Amniotic stem cell (primary cell): ENCODE measurements at places on chromosomes 6 and 20.

DNA sequence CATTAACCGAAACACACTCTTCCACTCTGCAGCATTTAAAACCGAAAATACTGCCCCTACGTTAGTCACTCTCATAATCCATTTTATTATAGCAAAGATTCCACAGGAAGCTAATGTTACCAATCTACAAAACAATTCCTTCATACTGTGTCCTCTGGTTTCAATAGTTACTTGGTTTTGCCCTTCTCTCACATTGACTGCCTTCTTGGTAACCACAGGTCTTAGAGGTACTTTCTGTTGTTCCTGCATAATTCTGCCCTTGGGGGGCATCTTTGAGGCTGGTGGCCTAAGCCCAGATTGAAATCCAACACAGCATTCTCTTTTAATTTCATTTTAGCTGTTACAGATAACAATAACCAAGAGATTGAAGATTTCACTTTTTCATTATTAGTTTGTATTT, 9.8 kb upstream of the DCBLD1 start:
- DNase-seq: no peak

DNA sequence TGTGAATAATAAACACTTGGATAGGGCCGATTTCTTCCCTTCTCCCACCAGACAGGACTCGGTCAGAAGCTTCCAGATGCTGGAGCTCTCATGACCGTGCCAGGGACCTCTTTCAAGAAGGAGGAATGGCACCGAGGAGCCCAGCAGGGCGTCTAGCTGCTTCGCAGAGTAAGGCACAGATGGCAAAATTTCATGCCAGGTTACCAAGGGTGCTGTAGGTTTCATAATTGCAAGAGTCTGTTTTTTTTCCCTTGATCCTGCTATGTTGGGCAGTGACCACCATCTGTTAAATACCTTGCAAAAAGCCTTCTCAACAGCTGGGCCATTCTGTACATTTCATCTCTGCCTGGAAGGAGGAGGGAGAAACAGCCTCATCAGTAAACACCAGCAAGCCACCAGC, 111.8 kb downstream of the EDN3 start:
- no peak for DNase-seq

DNA sequence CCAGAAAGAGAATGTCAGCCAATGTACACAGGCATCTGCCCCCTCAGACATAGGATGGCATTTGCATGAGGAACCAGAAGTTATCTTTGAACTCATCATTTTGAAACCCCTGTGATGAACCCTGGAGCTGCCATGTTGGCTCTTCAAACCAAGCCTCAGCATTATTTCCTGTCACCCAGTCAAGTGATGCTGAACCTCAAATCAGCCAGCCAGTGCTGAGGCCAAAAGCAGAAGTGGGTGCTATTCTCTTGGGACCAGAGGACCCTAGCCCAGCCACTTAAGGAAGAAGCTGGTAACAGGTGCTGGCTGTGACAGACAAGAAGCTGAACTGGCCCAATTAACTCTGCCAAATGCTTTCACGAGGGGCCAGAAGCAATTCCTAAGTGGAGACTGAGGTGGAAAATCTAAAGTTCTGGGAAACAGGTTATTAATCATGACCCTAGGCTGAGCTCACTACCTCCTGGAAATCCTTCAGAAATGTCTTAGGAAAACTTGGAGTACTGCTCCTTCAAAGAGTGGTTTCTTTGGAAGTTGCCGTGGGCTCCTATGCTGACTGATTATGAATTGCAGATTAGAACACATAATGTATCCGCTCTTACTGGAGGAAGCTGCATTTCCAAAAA, 4.0 kb downstream of the PKIG start:
- DNase-seq: no peak

DNA sequence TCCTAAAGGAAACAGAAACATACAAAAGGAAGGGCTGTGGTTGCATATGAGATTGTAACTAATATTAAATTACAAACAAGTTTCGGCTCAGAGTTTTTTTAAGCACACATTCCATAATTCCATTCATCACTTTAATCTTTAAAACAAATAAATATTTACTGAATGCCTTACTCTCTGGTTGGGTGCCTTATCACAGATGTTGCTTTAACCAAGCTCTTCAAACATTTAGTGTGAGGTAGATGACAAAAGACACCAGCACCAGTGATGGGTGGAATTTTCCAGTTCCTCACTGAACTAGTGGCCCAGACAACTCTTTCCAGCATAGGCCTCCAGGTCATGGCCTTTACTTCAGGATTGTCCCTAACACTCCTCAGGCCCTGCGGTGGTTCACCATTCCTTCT, 58.7 kb downstream of the ARHGAP18 start:
- no peak for DNase-seq

DNA sequence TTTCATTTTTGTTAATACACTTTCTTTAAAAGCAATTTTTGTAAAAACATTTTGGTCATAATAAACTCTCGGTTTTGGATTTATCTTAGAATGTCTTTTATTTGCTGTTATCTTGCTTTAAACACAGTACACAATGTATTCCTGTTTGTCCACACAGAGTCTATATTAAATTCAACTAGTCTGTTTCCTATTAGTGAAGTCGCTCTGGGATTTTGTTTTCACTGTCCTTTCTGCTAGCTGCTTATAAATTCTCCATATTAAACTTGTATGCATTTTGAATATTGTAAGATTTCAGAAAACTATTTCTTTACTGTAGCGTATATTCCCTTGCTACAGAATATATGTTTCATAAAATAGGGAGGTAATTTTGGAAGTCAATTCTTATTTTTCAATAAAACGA, 630.2 kb downstream of the HDGFL1 start:
- no peak for DNase-seq

DNA sequence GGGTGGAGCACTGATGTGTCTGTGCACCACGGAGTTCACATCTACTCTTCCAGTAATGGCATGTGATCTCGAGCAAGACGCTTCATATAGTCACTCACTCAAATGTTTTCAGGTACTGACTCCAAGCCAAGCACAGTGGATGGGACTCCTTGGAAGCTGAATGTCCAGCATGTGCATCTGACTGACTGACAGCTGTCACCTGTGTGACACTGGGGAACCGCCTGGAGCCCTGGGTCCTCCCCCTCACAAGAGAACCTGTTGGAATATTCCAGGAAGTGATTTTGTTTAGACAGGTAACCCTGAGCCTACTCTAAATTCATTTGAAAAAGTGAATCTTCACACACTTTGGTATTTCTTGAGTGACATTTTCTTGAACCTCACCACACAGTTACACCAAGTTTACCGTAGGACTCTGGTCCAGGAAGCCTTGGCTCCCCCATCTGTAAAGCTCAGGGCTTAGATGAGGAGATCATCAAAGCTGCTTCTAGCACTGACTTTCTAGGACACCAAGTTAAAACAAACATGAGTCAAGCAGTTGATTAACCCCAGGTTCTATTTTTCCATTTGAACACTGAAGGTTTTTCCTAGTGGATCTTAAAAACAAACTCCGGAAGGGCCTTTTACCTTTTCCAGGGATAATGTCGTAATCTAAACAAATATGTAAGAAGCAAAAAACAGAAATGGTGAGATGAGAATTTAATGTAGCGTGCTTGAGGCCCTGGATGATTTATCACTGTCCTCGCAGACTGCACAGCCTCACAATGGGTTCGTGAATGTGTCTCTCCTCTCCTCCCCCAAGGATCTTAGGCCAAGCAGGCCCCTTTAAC, 50.1 kb downstream of the EDN3 start:
- no peak for DNase-seq

DNA sequence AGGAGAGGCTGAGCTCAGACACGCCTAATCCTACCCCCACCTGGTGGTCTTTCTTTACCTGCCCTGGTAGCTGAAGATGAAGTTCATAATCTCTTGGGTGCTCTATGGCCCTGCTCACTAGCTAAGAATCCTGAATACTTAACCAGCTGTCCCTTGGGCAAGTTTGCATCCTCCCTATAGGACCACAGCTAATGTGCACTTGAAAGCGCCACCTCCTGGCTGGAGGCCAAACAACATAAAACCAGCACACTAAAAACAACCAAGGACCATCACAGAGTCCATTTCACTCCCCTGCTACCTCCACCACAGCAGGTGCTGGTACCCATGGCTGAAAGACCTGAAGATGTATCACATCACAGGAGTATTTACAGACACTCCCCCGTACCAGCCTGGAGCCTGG, 155.5 kb upstream of the SLC24A3 start:
- no peak for DNase-seq

GRCh38 chr20:57877131-57877824, 167.5 kb upstream of the PMEPA1 start:
- no peak for DNase-seq

GRCh38 chr6:1820714-1821113, 211.0 kb downstream of the FOXC1 start:
- no peak for DNase-seq

DNA sequence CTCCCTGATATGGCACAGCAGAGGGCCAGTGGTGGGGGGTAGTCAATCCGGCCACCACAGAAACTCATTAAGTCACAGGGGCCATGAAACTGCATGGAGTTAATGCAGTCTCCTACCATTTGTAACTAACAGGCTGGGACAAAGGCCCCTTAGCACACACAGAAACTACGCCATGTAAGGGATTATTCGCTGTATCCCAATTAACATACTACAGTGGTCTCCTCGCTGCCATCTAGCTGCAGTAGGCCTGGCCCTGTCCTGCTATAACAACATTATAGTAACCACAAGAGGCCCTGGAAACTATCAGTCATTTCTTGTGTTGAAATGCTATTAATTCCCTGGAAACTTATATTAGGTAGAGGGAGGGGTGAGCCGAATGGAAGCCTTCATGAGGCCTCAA, 72.3 kb upstream of the CCN2 start:
- DNase-seq: no peak

GRCh38 chr6:32943864-32944649, 3.2 kb upstream of the HLA-DMB start:
- DNase-seq: no peak

DNA sequence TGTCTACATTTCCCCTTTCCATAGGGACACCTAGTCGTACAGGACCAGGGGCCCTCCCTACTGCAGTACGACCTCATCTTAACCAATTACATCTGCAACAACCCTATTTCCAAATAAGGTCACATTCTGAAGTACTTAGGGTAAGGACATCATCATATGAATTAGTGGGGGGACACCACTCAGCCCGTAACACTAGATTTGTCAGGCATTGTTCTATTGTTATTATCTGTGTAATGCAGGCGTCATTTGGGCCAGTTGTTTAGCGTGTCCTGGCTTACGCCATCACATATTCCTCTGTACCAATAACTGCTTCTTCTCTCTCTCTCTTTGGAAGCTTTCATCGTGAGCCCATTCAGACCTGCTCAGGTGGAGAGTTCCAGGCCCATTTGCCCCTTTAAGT, 89.3 kb downstream of the CAP2 start:
- DNase-seq: no peak

GRCh38 chr6:44076356-44077213, 50.7 kb downstream of the MRPL14 start:
- no peak for DNase-seq

DNA sequence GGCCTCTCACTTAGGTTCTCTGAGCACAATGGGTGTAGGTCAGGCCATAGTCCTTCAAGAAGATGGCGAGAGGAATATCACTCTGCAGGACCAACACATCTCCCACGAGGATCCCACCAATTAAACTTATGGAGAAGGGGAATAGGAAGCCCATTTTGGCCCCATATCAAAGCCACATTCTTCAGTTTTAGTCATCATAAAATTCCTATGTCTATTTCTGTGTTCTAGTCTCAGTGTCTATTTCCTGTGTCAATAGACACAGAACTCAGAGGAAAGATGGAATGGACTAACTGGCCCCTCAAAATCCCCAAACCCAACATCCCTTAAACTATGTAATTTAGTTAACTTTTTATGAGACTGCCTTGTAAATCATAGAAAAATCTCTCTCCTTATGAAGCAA, 216.8 kb downstream of the HACE1 start:
- no peak for DNase-seq

DNA sequence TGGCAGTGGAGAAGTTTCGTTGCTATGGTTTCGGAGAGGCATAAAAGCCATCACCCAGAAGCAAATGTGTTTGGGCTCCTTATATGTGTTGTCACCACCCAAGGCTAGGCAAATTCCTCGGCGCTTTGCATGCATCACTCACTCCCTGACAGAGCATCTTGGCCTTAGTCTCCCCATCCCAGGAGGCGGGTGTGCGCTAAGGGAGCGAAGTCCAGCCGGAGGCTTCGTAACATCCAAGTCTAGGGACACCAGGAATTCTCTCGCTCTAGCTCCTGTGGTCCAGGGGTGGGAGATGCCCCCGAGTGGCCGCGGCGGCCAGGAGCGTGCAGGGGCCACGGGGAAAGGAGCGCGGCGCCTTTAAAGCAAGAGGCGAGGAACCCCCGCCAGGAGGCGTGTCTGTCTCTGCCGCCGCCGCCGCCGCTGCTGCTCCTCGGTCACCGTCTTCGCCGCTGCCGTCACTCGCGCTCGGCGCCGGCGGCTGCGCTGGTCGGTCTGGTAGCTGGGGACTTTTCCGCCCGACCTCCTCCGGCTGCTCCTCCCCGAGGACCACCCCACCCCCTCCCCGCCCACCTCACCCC, at the start of gene GRIK2:
Gene GRIK2 (plus strand): TSS at position 458 of the 578 bp plus-strand sequence.
- peak; percentile 51 for DNase-seq

DNA sequence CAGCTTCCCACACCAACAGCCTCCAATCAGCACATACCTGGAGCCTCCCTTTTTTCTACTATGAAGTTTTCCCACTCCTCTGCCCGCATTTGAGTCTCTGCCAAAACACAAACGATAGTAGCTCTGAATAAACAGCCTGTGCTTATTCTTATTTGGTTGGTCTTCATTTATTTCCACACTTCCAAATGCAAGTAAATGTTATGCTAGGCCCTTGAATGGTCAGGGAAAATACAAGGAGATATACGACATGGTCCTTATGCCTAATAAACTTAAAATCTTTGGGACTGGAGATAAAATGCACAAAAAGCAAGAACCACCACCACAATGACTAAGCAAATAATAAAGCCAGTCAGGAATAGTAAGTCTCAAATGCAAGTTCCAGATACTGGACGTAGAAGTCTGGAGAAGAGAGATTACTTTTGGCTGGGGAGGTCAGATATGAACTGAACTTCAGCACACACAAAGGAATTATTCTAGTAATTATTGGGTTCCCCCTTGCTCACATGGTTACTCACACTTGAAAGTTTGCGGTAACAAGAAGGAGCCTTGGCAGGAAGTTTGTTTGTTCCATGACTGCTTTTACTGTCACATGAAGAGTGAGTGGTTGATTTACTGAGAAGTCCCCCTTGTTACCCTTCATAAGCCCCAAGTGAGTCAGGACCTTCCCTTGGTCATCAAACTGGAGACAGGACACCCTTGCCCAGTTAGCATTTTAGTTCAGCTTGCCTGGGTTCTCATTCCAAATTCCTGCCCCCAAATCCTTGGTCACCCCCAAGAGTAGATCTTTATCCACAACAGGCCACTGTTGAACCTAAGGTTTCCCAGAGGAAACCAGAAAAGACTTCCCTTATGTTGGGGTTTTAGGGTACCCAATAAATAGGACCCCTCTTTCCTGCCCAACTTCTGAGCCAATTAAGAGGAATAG, 511.2 kb upstream of the JARID2 start:
- DNase-seq: peak; percentile 8

- no peak for DNase-seq
Measured at GRCh38 chr6:15770347-15771143, 107.7 kb upstream of the DTNBP1 start.

GRCh38 chr6:34771727-34772126, 14.4 kb downstream of the SNRPC start:
- DNase-seq: peak; percentile 24
